ENCODE measurements at places on chromosomes 6 and 20. TPM values are rescaled to one million over a fixed set of nuclear protein-coding genes. Genes with fewer than 3 reads are reported as not detected.

Gene TMX4
- 21.8 TPM for total RNA-seq

GRCh38 chr6:15368873-15369272 is 123.0 kb downstream of the JARID2 start:
- no peak for DNase-seq

Gene GRM1
- total RNA-seq, result 0.53 TPM

Gene MYO6
- 2.9 TPM for total RNA-seq

DNA sequence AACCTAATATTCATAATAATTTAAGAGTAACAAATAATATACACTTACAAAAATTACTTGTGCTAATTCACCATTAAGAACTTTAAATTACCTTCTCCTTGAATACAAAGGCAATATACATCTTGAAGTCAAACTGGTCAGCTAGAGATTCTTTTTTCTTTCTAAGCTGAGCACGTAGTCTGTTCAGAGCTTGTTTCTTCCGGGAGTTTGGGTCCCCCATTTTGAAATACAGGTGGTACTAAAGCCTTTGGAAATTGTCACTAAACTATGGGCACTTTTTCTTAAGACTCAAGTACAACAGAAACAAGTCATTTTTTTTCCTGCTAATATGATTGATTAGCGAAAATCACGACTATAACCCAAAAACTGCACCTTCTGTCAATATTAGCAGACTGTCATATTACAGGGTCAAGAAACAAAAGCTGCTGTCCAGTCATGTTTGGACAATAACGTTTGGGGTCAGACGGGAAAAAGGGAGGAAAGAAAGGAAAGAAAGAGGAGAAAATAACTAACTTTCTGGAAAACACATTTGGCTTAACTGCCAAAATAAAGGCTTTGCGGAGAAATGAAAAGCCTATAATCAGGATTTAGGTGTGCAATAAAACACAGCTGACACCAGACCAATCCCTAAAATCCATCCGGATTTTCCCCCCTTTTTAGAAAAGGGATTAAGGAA is 367 bp downstream of the C6orf62 start:
- no peak for DNase-seq

Gene ID1
- 489 TPM for total RNA-seq

- no peak for DNase-seq
Measured at GRCh38 chr20:42447270-42447669, 742.4 kb downstream of the PTPRT start.

Gene SDC4
- total RNA-seq, result 88.4 TPM

- no peak for DNase-seq
Measured at GRCh38 chr20:24493661-24494459, 24.4 kb downstream of the SYNDIG1 start.

Gene MAP7
- total RNA-seq, result 1.0 TPM

Gene MATN4
- total RNA-seq, result not detected

Gene PRIM2
- 57.3 TPM for total RNA-seq

Gene NMBR
- not detected for total RNA-seq

GRCh38 chr6:106677282-106677681 is 47.9 kb downstream of the QRSL1 start:
- DNase-seq, result no peak

DNA sequence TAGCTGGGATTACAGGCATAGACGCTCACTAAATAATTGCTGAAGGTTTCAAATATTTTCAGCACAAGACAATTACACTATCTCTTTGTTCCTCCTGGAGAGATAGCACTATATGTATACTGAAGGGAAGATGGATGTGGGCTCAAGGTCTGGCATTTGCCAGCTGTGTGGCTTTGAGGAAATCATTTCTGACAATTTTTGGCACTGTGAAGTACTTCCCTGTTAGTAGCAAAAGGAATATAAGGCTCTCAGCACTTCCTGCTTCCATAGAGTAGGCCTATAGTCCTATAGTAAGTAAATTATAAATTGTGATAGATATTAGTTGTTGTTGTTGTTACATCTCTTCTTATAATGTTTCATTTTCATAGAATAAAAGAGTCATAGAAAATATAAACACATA is 271.1 kb downstream of the SAMD5 start:
- no peak for DNase-seq

Gene ARMC2
- total RNA-seq, result 0.33 TPM

Gene DNMT3B
- 3.3 TPM for total RNA-seq

DNA sequence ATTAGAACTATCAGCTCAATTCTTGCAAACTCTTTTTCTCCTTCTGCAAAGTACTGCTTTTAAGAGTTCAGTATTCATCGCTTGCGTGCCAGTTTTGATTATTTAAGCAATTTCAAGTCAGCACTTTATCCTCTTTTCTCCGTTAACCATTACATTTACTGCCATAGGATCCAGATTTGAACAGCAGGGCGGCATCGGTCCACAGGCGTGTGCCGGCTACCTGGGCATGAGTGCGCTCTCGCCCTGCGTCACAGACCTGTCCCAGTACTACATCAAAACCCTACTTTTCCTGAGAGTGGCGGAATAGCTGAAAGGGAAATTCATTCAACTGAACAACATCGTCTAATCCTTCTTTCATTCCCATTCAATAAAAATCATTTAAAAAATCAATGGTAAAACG is 53.4 kb downstream of the MYLK4 start:
- DNase-seq, result no peak

DNA sequence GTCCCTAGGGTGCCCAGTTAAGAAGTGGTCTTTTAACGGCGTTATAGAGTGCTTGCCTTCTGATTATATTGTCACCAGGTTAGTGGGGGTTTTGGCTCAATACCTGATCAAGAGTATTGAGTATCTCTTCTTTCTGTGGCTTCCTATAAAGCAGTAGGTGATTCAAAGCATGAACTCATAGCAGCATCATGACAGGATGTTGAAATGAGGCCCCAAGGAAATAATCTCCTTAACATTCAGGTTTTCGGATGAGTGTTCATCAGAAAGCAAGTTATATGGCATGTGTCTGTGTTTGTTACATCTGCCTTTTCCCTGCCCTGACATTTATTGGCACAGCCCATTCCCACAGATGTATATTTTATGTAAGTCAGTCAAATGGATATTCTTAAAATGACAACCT is 301.0 kb downstream of the FARS2 start:
- no peak for DNase-seq

DNA sequence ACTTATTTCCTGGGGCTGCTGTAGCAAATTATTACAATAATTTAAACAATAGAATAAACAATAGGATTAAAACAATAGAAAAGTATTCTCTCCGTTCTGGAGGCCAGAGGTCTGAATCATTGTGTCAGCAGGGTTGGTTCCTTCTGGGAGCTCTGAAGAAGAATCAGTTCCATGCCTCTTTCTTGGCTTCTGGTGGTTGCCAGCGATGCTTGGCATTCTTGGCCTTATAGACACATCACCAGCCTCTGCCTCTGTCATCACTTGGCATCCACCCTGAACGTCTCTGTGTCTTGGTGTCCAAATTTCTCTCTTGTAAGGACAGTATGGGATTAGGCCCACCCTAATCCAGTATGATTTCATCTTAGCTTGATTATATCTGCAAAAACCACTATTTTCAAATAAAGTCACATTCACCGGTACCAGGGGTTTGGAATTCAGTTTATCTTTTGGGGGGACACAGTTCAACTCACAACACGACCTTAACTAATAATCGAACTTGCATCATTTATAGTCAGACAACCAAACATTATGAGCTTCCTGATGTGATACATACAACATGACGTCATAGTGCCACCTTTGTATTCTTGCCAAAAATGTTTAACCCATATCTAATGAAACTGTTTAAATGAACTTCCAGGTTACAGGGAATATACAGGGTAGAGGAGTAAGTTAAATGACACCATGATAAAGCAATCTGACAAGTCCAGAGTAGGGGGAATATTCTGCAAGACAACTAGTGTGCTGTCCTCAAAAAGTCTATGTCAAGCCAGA is 84.7 kb upstream of the RNF24 start:
- no peak for DNase-seq

- DNase-seq, result no peak
Measured at GRCh38 chr6:157813191-157813590, 9.9 kb upstream of the SNX9 start.

Measured in H4 (cell line).